Right ventricle myocardium superior (tissue), 1 donor: ENCODE measurements at places on chromosomes 6 and 20. TPM values are rescaled to one million over a fixed set of nuclear protein-coding genes. Genes with fewer than 3 reads are reported as not detected.

GRCh38 chr6:21521276-21521675 is 72.3 kb upstream of the SOX4 start:
- DNase-seq = no peak

The DNAH8 gene
- total RNA-seq = 0.03 TPM

- no peak for DNase-seq
Measured at GRCh38 chr6:39901670-39902069, 32.6 kb downstream of the MOCS1 start.

The SLC2A10 gene
- total RNA-seq = 2.6 TPM

DNA sequence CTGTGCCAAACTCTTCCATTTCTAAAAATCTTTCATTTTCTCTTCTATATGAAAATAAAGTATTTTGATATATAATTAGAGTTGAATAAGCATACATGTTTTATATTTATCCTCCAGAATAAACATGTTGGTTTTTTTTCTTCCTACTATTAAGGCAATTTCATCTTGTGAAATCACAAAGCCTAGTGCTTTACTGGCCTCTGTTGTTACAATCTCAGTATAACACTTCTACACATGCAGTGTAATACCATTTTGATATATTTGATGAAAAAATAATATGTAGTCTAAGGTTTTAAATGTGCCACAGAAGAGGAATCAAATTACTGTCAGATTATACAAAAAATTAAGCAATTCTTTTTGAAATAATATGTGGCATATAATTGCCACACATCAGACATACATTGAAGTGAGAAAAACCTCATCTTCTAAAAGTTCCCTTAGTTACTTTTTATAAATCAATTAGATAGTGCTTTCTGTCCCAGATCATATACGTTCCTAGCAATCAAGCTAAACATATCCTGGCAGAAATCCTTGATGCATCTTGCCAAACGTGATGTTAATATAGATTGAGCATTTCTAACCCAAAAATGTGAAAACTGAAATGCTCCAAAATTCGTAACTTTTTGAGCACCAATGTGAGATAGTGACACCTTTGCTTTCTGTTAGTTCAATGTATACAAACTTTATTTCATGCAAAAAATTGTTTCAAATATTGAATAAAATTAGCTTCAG is 225.1 kb upstream of the MANEA start:
- DNase-seq = no peak

DNA sequence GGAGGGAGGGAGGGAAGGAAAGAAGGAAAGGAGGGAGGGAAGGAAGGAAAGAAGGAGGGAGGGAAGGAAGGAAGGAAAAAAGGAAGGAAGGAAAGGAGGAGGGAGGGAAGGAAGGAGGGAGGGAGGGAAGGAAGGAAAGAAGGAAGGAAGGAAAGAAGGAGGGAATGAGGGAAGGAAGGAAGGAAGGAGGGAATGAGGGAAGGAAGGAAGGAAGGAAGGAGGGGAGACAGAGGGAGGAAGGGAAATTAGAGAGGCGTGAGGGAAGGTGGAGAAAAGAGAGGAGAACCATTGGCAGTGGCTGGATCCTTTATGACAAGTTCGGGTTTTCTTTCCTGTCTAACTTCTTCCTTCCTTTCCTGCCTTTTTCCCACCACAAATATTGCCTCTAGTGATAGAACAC is 22.3 kb upstream of the SUPT3H start:
- no peak for DNase-seq

GRCh38 chr20:17688965-17689364 is 6.9 kb upstream of the RRBP1 start:
- DNase-seq = no peak

DNA sequence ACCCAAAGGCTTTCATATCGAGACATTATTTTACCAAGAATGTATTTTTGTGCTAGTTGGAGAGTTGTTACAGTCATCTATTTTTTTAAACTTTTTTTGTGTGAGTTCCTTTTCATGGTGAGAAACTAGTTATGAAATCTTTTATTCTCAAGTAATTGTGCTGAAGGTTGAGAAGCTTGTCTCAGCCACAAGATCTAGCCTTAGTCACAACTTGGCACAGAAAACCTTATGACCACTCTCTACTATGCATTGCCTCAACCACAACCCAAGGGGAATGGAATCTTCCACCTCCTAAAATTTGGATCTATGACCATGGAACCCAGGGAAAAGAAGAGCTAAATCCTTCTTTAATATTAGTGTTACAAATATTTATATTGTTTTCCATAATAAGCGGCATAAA is 58.5 kb downstream of the HS3ST5 start:
- no peak for DNase-seq

DNA sequence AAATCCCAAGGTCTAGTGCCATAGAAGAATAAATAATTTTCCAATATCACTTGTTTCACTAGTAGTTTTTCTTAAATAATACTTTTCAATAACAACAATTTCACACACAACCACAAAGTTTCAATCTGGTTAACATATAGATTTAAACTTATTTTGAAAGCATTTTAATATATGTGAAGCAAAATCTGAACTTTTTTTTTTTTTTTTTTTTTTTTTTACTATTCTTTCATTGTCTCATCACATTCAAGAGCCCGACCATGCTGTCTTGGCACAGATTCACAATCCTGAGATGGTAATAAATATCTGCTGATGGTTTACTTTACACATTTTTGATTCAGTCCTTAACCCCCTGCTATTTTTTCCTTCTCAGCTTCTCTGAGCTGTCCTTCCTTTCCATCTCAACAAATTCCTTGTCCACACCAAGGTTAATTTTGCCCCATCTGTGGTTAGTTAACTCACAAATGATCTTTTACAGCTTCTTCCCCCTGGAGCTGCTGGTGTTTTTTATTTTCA is 262.8 kb downstream of the TMEM242 start:
- no peak for DNase-seq

DNA sequence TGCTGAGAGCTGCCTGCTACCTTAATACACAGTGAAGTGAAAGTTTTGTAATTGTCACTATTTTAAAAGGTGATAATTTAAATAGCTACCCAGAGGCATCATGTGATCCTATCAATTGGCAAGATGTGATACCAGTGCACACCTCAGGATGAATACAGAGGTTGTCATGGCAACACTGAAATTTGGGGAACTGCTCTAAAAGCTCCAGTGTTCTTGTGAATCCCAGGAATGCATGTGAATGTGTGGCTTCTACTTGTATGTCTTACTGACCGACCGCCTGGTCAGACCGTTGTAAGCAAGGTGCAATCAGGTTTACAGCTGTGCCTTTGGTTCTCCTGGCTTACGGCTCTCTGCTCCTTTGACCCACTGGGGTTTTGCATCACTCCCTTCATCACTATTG is 146.3 kb upstream of the GJE1 start:
- no peak for DNase-seq

DNA sequence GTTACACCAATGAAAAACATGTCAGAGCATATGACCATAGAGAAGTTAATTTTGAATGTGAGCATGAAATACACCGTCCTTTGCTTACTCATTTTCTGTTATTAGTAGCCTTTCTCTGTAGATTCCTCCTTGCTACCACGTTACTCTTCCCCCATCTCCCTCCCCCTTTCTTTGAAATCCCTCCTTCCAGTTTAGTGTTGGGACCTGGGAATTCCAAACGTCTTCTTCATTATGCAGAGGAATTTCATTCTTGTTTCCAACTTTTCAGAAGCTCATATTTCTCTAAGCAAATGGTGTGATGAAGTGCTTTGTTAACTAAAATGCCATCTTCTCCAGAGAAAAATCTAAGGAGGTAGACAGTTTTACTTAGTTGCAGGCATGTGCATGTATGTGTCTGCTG is 122.4 kb downstream of the MCHR2 start:
- no peak for DNase-seq

The PRDM13 gene
- total RNA-seq = not detected

The SPACA1 gene
- total RNA-seq = not detected

DNA sequence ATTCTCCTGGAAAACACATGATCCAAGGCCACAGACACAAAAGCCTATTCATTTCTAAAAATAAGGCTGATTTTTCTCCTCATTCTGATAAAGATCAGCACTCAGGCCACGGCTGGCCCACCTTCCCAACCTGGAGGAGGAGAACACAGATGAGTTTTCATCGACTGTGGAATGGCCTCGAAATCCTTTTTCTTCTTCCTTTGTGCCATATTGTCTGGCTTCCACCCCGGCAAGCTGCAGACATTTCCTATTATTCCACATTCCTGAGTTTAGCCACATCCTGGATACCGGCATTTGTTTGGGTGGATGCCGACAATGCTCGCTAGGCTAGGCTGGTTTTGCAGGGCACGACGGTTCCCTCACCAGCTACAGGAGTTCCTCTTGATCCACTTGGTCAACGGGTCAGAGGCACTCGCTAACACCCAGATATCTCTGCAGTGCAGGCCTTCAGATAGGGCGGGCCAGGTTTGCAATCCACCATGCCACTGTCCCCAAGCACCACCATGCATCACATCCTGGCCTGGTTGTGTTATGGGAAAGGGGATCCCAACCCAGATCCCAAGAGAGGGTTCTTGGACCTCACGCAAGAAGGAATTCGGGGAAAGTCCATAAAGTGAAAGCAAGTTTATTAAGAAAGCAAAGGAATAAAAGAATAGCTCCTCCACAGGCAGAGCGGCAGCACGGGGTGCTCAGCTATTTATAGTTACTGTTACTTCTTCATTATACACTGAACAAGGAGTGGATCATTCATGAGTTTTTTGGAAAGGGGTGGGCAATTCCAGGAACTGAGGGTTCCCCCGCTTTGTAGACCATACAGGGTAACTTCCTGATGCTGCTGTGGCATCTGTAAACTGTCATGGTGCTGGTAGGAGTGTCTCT is 4.2 kb upstream of the CTSZ start:
- DNase-seq = no peak
